Activated CD4-positive, alpha-beta T cell treated with anti-CD3 and anti-CD28 coated beads, Interleukin-2, amount 50 U/mL, for 16 hours (primary cell): ENCODE measurements at places on chromosomes 13 and 19.
A peak's percentile ranks its signal among the peaks of the same experiment; 100 is the strongest.

DNA sequence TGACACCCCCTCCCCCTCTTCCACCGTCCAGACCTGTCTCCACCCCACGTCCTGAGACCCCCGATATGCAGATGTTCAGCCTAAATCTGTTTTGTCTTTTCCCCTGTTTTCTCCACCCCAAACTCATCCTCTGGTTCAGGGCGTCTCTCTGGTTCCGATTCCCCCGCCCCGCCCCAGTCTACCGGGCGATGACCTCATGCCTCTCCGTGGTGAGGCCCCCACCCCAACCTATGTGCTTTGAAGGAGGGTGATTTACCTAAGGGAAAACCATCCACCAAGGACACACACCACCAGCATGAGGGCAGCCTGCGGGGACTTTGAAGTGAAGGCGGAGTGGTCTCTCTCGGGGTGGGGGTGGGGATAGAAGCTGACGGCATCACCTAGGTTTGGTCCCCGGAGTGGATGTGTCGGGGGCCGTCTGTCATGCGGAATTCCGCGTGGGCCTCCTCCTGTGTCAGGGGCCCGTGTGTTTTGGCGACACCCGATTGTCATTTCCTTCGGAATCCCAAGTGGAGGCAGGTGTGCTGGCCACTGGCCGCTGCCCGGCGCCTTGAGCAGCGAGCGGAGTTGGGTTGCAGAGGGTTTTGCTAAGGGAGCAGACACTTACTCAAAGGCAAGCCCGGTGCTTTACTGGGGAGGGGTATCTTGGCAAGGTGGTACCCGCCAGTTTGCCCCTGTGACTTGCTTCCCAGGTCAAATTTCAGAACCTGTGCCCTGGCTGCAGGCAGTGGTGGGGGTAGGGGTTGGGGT is 1.4 kb downstream of the FZR1 start:
- no peak for DNase-seq

DNA sequence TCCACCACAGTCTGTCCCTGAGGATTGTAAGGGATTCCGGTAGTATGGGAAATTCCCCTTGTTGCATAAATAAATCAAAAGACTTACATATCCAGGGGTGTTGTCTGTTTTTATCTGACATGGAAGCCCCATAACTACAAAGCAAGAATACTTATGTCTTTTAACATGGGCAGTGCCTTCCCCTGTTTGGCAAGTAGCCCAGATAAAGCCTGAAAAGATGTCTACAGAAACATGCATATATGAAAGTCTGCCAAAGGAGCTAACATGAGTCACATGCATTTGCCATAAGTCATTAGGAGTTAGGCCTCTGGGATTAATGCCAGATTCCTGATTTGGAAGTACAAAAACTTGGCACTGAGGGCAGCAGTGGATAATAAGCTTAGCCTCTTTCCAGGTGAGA is 62.1 kb downstream of the ZNF737 start:
- no peak for DNase-seq

- no peak for DNase-seq
Measured at GRCh38 chr13:99030326-99030725, 52.5 kb upstream of the DOCK9 start.

GRCh38 chr19:411723-412355 is 2.9 kb upstream of the C2CD4C start:
- DNase-seq, result no peak

DNA sequence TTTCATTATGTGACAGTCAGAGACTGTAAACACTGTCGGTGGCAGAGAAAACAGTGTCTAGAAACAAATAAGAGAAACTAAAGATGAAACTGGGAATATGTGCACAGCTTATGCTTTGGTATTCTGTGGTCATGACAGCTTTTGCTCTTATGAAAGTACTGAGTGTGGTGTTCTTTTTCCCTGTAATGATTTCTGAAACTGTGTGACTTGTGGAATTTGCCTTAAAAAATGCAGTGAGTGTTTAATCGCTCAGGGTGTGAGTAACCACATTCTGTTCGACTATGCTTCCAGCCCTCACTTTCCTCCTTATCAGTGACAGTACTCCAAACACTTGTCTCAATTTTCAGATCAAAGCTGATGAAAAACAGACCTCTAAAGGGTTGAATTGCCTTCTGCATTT is 66.9 kb upstream of the DIAPH3 start:
- peak; percentile 24 for DNase-seq

DNA sequence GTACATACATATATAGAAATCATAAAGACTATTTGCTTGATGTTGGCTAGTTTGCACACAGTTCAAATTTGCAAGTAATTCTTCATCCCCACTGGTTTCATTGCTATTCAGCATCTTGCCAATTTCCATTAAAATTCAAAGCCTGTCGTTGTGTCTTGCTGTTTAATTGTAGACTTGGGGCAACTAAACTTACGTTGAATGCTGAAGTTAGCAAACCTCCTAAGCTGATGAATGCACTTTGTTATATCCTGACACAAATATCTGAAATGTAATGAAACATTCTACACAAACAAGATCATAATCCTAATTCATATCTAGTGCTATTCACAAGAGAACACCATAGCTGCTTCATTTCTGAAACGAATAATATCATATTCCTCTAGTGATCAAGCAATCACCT is 381.2 kb downstream of the ITGBL1 start:
- DNase-seq, result no peak

DNA sequence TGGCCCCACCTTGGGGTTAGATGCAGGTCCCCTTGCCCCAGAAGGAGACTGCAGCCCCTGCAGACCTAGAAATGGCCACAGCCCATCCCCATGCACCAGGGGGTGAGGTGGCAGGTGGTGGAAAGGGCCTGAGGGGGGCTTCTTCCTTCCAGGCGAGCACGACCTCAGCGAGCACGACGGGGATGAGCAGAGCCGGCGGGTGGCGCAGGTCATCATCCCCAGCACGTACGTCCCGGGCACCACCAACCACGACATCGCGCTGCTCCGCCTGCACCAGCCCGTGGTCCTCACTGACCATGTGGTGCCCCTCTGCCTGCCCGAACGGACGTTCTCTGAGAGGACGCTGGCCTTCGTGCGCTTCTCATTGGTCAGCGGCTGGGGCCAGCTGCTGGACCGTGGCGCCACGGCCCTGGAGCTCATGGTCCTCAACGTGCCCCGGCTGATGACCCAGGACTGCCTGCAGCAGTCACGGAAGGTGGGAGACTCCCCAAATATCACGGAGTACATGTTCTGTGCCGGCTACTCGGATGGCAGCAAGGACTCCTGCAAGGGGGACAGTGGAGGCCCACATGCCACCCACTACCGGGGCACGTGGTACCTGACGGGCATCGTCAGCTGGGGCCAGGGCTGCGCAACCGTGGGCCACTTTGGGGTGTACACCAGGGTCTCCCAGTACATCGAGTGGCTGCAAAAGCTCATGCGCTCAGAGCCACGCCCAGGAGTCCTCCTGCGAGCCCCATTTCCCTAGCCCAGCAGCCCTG is 4.2 kb upstream of the F10 start:
- no peak for DNase-seq

GRCh38 chr19:35328851-35329285 is at the start of gene CD22:
Gene CD22, plus strand, starts transcription at chr19:35329187. Its CDS starts 2,854 bp downstream, at chr19:35332041.
- no peak for DNase-seq

- no peak for DNase-seq
Measured at GRCh38 chr19:917323-918151, at the start of gene KISS1R. Gene KISS1R, plus strand, starts transcription at chr19:917333. Its CDS starts 170 bp downstream, at chr19:917503.

GRCh38 chr13:44519642-44520041 is 56.5 kb downstream of the TSC22D1 start:
- no peak for DNase-seq

- no peak for DNase-seq
Measured at GRCh38 chr19:16537111-16537510, 5.1 kb downstream of the CHERP start.

- DNase-seq, result no peak
Measured at GRCh38 chr19:49431330-49431749, 6.2 kb downstream of the GFY start.

DNA sequence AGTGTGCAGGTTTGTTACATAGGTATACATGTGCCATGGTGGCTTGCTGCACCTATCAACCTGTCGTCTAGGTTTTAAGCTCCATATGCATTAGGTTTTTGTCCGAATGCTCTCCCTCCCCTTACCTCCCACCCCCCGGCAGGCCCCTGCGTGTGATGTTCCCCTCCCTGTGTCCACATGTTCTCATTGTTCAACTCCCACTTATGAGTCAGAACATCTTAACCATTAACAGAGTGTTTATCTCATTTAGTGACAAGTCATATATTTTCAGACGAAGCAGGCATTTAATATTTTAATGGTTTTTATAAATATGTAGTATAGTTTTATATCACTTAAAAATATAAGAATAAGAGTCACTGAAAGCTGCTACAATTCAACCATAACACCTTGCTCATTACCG is 780.5 kb upstream of the ARGLU1 start:
- no peak for DNase-seq

DNA sequence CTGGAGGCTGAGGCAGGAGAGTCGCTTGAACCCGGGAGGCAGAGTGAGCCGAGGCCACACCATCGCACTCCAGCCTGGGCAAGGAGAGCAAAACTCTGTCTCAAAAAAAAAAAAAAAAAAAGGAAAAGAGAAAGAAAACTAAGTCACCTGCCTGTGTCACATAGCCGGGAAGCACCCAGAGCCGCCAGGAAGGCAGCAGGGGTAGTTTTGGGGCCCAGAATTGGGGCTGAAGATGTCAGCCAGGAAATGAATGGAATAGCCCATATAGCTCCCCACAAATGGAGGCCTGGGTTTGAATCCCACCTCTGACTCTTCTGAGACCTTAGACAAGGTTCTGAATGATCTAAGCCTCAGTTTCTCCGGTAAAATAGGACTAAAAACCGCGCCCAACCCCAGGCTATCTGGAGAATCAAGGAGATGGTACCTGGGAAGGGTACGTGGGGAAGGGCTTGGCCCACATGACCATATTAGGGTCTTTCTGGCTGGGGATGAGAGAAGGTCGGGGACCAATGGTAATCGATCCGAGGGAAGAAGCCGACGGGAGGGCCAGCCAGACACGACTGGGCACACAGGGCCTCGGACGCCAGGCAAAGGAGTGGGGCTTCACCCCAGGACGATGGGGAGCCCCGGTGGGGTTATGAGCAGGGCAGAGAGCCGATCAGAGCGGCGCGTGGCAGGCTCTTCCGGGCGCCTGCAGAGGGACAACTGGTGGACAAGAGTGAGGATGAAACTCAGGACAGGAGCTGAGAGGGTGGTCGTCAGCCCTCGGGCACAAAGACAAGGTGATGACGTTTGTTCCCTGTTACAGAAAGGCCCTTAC is 14.4 kb downstream of the CCDC124 start:
- DNase-seq, result no peak

DNA sequence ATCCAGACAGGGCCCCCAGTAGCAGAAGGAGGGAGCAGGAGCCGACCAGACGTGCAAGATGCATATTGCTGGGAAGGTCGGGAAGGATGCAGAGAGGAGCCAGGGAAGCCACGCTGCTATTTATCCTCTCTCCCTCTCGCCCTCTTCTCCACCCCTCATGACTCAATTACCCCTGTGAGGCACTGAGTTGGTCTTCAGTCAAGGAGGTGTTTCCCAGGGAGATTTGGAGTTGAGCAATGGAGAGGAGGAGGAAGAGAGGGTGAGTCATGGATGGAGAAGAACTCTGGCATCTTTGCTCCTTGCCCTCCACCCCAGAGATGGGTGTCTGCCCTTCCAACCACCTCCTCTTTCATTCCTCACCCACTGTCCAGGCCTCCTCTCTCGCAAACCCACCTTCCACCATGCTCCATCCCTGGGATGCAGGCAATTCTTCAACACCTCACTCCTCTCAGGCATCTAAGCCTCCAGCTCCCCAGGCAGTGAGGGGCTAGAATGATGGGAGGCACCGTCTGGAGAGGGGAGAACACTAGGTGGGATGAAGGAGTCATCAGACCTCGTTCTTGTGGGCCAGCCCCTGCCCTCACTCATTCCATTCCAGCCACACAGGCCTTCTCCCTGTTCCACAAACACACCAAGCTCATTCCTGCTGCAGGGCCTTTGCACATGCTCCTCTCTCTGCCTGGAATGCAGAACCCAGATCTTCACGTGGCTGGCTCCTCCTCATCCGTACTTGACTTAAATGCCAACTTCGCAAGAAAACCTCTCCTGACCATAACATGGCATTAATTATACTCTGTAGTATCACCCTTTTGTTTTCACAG is at the start of gene SBSN:
Gene SBSN, minus strand, starts transcription at position 94 of the 821 bp plus-strand sequence. Its CDS starts 30 bp downstream, at position 64.
- DNase-seq, result no peak

GRCh38 chr19:14477418-14478112 is 2.4 kb upstream of the PTGER1 start:
- no peak for DNase-seq

DNA sequence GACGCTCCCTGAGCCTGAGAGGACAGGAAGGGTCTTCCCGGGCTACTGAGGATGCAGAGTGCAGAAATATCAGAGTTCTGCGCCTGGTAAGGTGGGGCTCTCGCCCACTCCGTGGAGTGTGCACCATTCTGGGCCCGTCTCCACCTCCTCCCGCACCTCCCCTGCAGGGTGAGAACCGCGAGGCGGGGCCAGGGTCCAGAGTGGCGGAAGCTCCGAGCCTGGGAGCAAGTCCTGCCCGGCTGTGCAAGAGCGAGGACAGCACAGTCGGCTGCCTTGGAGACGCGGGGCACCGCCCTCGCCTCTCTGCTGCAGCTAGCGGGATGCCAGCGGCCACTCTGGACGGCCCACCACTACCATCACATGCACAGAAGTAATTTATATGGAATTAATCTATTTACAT is 2304.4 kb downstream of the PCDH9 start:
- DNase-seq, result no peak

- DNase-seq, result no peak
Measured at GRCh38 chr13:49370371-49370770, 73.5 kb downstream of the CAB39L start.

DNA sequence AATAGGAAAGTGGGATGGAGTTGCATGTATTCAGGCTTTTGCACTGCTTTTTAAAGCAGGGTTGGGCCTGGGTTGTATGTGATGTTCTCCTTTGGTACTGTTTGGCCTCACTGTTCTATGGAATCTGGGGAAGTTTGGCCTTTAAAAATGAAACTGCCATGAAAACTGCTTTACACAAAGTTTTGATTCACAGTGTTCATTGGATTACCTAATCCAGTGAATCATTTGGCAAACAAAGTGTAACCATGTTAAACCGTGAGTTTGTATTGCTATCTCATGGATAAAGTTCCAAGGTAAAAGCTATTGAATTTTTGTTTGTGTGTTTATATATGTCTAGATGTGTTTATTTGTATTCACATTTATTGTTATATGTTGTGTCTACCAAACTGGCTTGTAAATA is 1658.6 kb downstream of the OLFM4 start:
- no peak for DNase-seq

DNA sequence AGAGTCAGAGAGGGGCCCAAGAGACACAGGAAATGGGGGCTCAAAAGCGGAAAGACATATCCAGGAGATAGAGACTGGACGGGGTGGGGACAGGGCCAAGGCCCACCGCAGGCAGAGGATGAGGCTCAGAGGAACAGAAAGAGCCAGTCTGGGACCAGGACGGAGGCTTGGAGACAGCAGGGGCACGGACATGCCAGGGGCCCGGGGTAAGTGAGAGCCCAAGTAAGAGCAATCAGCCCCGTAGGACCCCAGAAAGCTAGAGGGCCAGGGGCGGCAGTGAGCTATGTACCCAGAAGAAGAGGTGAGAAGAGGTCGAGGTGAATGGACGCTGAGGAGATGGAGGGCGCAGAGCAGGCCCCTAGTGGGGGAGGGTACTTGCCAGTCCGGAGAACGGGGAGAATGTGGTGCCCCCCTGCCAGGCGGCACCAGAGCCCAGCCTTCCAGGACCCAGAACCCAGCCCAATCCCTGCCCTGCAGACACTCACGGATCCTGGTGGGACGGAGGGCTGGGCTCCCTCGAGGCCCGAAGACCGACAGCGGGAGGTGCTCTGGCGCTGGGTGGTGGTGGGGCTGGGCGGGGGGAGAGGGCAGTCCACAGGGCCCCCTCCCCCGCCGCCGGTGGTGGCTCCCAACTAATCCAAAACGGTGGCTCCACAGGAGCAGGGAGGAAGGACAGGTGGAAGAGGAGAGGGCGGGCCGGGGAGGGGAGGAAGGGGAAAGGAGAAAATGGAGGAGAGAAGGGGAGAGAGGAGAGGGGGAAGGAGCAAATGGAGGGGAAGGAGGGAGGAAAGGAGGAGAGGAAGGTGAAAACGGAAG is 1.0 kb downstream of the GRIK5 start:
- no peak for DNase-seq
